ENCODE measurements at places on chromosomes 7 and 10.

GRCh38 chr10:79427965-79428364 is 17.5 kb downstream of the ZCCHC24 start:
- DNase-seq, result no peak

DNA sequence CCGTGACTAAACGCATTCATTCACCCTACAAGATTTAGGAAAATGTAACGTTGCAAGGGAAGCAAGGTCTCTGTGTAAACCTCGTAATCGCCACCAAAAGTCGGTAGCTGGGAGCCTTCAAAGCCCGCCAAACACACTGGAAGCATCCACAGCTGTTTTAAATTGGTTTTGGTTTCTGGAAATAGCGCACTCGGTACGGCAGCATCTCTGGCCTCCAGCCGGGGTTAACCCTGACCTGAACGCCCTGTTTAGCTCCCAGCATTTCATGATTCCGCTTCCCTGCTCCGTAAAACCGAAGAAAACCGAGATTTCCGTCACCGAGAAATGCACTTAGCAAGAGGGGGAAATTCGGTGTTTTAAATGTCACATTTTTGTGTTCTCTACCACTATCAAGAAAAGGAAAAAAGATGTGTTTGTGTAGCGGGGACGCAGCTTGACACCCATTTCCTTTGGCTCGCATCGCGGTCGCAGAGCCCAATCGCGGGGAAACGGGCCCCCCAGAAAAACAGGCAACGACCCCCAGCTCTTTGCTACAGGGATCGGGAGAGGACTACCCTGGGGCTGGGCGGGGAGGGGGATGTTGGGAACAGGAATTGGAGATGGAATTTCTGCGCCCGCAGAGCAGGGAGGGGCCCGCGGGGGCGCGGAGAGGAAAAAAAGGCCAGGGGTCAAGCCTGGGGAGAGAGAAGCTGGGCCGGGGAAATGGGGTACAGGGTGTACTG is 646 bp downstream of the SGCE start:
- DNase-seq, result peak; percentile 70

DNA sequence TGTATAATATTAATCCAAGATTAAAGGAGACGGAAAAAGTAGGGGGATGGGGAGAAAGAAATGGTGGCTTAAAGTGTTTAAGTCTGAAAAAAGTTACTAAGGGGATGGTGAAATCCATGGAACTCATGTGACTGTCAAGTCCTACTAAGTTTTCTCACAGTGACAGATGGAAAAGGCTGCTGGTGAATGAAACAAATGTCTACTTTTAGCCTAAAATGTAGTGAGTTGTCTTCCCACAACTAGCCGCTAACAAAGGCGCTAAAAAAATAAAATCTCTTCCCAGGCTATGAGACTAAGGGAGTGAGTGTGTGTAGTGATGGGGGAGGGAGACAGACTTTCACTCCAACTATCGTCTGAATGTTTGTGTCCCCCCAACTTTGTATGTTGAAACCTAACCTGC is 12.6 kb downstream of the VIM start:
- DNase-seq, result peak; percentile 82

DNA sequence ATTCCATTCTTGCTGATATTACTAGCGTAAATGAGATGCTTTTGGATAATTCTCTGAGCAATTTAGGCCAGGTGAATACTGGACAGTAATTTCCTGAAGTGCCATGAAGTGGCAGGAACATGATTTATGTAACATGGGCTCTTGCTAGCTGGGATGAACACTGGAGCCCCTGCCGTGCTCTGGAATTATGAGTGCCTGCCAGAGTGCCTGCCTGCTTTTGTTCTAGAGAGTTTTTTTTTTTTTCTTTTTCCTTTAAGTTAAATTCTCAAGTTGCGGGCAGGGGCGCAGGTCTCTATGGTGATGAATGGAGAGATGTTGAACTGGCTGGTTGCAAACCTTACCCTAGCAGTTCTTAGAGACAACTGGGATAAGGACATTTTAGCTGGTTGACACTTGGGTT is 165.9 kb downstream of the AUTS2 start:
- no peak for DNase-seq

DNA sequence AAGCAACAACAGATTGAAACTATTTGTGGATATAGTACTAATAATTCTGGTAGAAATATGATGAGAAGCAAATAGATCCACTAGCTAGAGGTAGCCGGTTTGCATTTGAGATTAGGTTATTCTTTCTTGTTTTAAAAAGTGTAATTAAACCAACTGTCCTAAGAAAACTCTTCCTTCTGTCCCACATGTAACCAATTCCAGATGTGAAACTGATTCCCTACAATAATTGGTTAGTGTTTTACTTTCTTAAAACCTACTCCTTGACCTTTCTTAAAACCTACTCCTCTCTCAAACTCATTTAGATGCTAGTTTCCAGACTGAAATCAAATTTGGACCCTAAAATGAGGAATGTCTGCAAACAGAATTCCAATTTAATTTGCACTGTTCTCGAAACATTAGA is 521.5 kb downstream of the SUGCT start:
- DNase-seq, result no peak

DNA sequence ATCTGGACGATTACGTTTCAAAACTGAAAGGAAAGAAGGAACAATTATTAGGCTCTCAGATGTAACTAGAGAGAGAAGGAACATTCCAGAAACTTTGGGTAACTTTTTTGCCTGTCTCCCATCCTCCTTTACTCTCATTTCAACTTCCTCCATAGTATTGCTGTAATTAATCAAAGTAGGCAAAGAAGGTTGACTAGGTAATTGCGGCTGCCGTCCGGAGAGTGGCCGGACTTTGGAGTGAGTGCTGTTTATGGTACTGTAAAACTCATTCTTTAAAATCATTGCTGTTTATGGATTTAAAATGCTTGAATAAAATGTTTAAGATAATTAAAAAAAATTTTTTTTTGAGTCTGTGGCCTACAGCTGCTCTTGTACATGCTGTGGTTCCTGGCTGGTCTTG is 56.4 kb downstream of the RBM33 start:
- DNase-seq, result no peak

DNA sequence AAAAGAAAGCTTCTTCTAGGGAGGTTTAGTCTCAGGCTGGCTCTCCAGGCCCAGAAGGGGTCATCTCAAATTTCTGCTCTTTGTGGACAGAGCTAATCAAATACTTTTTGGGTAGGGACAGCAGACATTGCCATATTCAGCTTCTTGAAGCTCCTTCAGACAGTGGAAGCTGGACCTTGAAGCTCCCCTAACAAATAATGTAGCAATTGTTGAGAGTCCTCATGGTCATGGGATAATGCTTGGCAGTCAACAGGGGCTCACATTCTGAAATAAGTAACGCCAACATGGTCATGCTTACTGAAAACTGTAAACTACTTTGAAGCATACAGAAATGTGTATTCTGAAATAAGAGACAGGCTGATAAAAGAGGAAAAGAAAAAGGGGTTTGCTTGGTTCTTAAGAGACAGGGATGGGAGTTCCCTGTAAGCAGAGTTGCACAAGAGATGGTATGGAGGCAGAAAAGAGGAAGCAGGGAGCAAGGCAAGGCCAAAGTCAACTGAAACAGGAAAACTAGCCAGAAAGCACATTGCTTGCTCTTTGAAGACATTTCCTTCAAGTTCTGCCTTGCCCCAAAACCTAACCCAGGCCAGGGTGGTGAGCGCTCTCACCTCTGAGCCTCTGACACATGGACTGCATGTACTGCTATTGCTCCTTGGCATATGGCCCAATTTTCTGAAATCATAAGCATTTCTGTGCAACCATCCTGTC is 53.1 kb upstream of the KMT2E start:
- no peak for DNase-seq

Measured in mesenchymal stem cell (in vitro differentiated cells and primary cell).